ENCODE measurements at places on chromosomes 4 and X.

DNA sequence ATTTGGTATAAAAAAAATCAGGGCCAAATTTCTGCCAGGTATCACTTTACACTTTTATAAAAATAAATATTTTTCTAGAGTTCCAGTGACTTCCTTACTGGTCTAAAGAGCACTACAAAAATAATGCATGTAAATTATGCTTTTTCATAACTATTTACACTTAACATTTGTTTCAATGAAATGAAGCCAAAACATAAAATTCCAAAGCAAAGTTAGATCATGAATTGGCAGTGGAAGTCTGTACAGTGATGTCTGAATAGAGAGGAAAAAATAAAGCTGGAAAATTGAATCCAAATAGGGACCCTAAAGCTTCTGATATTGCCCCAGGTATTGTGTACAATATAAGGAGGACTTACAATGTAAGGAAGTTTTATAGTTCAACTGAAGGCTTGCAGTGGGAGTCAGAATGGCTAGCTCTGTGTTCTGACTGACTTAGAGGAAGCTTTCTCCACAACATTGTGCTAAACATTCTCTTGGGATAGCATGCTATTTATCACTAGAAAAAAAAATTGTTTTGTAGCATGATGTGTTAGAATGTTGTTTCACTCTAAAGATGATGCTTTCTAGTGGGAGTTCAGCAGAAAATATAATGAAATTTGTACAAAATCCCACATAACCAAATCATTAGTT lies 288.2 kb upstream of the UGT8 start:
- no peak for DNase-seq

DNA sequence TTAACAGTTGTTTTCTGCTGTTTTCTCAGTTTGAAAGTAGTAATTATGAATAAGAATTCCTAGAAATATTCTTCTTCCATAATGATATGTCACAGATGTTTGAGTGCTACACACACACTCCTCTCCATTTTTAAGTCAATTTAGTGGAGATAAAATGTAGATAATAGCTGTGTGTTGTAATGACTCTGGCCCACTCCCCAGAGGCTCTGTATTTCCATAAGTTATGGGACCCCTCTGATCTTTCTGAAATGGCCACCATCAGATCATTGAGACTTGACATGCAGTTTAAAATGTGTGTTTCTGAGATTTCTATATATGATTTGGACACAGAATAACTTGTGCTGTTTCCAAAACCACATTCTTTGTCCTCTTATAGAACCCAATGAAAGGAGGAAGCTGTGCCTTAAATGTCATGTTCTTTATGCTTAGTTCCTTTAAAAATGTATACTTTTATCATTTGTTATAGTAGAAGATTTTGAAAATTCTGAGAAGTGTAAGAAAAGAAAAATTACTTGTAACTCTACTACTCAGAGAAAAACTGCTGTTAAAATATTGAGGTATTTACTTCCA lies 46.4 kb downstream of the GAB1 start:
- no peak for DNase-seq

GRCh38 chr4:2269206-2269531 lies 7.3 kb upstream of the MXD4 start:
- DNase-seq = no peak

GRCh38 chr4:53963781-53964180 lies 100.6 kb downstream of the CHIC2 start:
- DNase-seq = no peak

DNA sequence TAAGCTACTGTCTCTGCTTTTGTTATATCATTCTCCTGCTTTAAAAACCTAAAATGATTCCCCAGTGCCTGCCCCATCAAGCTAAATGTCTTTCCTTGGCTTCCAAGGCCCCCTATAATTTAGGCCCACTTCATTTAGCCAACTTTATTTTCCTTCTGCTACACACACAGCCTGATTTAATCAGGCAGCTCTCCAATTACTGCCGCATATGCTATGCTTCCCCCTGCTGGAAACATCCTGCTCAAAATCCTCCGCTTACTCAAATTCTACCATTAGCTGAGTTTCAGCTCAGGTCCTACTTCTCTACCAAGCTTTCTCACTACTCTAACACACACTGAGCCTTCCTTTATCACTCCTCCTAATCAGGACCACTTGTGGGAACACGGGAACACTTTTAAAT lies 17.0 kb downstream of the LAMP2 start:
- DNase-seq = no peak

- DNase-seq = no peak
Observed at GRCh38 chrX:43682726-43683125, 26.6 kb downstream of the MAOA start.

- no peak for DNase-seq
Observed at GRCh38 chr4:40355131-40355530, 20.0 kb downstream of the CHRNA9 start.

DNA sequence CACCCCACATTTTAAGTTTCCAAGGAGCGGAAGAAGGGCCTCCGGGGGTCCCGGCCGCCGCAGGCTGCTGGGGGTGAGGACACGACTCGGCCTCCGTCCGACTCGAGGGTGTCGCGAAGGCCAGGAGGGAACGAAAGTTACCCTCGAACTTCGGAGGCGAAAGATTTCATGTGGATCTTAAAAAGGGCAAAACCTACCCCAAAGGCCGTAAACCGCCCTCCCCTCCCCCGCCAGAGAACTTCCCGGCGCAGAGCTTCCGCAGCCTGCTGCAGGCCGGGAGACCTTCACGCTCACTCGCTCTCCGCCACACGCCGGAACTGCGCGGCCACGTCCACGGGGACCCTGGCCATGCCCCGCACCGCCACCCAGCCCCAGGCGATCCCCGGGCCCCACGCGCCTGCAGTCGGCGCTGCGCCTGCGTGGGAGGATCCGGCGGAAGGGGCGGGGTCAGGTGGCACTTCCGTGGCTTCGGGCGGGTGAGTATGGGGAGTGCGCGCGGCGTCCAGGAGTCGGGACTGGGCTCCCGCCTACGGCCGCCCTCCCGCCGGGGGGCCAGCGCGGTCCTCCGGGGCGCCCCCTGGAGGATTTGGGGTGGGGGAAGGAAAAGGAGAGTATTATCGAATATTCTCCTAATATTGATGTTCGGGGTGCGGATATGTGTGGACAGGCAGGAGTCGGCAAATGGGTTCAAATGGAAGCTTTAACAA lies at the start of gene MMAA:
TSS of gene MMAA (plus strand) at position 454 of the 707 bp plus-strand sequence. CDS start 19,755 bp downstream, outside the sequence.
- peak; percentile 83 for DNase-seq

- no peak for DNase-seq
Observed at GRCh38 chrX:19585332-19586082, 70.2 kb upstream of the MAP3K15 start.

DNA sequence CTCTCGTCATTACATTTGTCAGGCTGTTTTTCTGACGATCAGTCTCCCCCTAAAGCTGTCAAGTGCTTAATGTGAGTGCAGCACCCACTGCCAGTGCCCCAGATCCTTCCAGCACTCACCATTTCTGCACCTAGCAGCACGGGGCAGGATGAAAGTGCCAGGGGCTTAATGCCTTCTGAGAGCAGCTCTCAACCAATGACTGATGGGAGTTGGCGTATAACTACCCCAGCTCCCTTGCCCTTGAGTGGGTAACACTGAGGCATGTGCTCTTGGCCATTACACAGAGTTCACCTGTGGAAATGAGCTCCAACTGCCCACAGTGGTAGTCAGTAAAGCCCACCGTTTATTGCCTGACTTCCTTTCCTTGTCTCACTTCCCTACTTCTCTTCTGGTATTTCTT lies 226.2 kb upstream of the BCOR start:
- DNase-seq = no peak

- DNase-seq = no peak
Observed at GRCh38 chrX:48835524-48836329, at the start of gene PCSK1N. TSS of gene PCSK1N (minus strand) at chrX:48835610. CDS start at chrX:48835532, 78 bp downstream.

DNA sequence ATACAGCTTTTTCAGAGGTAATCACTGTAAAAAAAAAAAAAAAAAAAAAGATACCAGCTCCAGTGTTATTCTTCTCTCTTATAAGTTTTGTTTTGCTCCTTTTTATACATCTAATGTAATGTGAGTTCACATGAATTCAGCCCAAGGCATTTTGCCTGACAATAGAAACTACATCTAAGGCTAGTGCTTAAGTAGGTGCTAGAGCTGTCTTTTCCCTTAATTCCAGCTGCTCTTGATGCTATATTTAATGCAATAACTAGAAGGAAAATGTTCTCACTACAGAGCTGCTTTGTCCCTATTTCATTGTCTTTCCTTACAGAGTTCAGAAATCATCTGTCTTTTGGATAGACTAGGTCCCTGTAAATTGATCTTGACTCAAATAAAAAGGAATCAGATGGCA lies 150.1 kb downstream of the NAA11 start:
- DNase-seq = no peak

DNA sequence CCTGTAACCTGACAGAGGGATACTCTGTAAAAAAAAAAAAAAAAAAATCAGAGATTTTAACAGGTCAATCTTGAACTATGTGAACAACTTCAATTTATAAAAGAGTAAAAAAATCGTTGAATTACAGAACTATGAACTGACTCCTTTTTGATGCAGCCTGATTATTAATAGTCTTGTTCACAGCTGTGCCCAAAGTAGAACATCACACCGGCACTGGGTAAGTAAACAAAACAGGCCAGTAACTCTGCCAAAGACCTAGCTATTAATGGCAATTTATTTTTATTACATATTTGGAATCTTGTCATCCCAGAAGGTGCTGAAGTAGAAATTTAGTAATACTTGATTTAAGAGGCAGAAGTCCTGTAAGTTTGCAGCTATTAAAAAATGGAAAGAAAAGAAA lies 31.4 kb downstream of the CPE start:
- no peak for DNase-seq

- no peak for DNase-seq
Observed at GRCh38 chr4:20443015-20443805, 191.5 kb downstream of the SLIT2 start.
